ENCODE measurements at places on chromosomes 3 and 15.

- peak; percentile 26 for DNase-seq
Observed at GRCh38 chr15:63491116-63491827, 13.1 kb upstream of the USP3 start.

DNA sequence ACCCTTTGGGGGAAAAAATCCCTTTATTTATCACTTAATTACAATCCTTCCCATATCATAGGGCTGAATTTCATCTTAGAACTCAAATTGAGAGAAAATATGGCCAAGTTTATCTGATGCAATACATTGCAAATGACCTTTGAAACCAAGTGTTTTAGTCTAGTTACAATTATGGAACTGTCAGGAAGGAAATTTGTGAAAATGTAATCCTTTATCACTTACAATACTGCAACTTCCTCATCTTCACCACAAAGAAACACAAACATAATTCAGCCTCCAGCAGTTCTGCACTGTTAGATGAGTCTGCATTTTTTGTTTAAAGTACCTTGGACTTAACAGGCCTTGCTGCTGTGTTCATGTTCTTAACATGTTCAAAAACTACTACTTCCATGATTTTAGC, 4.6 kb downstream of the CCPG1 start:
- DNase-seq: peak; percentile 16

DNA sequence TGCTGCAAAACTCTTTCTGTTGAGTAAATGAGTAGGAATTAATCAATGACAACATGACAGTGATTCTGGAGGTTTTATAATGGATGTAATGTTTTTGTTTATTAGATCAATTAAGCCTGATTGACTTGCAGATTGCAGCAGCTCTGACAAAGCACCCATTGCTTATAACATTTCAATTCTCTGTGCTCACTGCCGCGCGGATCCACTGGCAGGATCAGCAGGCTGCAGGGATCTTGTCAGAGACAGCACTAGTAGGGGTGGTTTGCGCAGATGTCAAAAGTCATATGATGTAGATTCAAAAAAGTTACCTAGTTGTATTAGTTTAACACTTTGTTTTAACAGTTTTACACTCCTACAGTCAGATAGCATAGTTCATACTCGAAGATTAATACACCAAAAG, 93.4 kb downstream of the MBNL1 start:
- DNase-seq: no peak

DNA sequence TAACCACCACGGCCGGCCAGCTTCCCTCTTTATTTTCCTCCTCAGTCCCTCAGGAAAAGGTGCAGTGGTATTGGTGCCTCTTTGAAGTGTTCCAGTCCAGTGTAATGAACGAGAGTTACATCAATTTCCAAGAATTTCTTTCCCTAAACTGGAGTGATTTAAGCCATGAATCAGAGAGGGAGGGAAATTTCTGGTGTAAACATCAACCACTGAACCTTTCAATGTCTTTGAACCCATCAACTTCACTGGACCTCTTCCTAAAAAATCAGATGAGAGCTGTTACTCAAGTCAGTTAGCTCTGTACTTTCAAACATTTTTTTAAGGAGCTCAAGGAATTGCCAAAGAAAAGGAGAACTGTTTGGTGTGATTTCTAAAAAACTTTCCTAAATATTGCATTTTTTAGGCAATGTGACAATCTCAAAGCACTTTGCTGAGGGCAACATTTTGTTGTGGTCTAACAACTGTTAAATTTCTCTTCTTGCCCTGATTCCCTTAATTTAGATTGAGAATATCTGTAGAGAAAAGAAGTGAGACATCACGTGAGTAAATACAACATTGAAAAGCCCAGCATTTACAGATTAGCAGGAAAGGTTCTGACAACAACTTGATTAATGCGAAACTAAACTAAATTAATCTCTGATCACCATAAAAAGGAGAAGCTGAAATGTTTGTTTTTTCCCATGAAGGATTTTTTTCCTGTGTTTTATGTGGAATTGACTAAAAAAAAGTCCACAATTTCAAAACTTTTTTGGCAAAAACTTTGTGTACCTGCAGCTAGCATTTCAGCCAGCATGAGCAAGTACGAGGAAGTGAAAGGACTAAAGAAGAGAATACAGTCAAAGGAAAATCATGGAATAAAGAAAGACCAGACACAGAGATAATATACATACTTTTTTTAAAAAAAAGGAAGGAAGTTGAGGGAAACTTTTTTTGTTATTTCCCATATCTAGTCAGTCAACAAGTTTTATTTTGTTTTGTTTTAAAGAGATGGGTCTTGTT, 9.1 kb upstream of the DAZL start:
- no peak for DNase-seq
